ENCODE measurements at places on chromosomes 2 and 18.

DNA sequence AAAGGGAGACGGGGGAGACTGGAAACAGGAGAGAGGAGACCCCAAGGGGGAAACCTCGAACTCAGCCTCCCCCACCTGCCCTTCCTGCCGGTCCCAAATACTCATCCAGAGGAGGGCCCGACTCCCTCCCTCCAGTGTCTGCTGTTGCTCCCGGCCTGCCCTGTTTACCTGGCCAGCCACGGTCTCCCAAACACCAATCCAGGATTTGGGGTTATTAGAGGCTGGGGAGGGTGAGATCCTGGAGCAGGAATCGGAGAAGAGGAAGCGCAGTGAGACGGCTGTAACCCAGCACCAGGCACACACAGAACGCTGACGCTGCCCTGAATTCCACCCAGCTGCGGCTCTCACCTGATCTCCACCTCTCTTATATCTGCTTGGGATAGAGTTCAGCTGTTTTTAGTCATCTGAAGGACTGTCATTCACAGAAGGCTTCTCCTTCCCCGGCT is 213.0 kb downstream of the TNS1 start:
- DNase-seq, result no peak

GRCh38 chr18:57728941-57729511 is 74.1 kb downstream of the ATP8B1 start:
- DNase-seq, result no peak

DNA sequence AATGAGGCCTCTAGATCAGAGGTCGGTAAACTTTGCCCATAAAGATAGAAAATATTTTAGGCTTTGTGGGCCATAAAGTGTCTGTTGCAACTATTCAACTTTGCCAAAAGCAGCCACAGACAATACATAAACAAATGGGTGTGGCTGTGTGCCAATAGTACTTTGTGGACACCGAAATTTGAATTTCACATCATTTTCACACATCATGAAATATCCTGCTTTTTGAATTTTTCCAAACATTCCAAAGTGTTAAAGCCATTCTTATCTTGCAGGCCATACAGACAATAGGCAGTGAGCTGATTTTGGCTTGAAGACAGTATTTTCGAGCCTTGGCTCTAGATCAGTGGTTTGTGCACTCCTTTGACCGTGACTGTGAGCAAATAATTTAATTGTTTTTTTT is 51.1 kb upstream of the EPC2 start:
- no peak for DNase-seq

- DNase-seq, result no peak
These were observed 13.8 kb downstream of the NBAS start for GRCh38 chr2:15547115-15547876.

DNA sequence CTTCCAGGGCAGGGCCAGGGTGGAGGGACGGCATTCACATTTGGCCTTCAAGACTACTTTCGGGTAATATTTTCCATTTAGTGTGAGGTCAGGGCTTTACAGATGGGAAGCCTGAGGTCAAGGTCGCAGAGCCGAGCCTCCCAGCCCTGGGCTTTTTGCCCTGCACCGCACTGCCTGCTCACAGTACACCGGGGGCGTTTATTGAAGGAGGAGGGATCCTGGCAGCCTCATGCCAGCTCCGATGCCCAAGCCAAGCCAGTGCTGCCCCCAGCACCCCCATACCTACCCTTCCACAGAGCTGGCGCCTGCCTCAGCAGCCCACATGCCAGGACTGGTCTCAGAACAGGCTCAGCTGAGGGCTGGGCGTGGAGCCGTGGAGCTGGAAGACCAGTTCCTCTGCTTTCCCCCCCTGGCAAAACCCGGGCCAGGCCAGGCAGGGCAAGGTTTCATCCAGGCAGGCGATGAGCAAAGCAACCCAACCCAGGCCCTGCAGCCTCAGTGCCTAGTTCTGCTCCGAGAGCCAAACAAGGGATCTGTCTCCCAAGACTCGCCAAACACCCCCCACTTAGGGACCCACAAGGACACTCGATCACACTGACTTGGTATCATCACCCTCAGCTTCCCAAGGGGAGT is 11.9 kb downstream of the SDC1 start:
- DNase-seq, result no peak

DNA sequence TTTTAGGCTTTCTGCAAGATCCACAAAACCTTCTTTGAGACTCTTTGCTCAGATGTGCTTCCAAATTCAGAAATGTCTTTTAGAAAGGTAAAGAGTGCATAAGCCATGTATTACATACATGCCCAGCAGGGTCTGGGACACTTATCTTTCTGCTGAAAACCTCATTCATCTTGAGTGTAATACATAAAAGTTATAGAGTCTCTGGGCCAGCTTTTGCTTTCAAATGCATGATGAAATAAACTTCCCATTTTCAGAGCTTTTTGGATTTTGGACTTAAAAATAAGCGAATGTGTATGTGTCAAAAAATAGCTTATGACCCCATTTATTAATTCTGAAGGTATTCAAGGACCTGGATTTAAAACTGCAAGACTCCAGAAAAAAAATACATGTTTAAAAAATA is 8.0 kb downstream of the CYRIA start:
- DNase-seq, result no peak

GRCh38 chr18:30622635-30623034 is 419.9 kb downstream of the DSC3 start:
- no peak for DNase-seq

- no peak for DNase-seq
These were observed 197.4 kb upstream of the NCKAP5 start for GRCh38 chr2:133765658-133766057.

GRCh38 chr2:156918410-156918809 is 339.1 kb upstream of the GALNT5 start:
- no peak for DNase-seq

DNA sequence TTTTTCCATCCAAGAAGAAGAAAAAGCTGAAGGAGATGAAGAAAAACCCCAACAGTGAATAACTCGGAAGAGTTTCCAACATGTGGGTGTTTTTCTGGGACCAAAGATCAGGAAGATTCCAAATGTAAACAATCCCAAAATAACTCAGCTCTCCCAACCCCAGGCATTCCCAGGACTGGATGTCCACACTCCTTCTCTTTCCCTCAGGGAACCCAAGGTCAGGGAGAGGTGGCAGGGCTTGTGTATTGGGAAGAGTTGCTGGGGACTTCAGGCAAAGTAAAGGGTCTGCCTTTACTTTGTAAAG is 268.0 kb downstream of the DYSF start:
- no peak for DNase-seq

DNA sequence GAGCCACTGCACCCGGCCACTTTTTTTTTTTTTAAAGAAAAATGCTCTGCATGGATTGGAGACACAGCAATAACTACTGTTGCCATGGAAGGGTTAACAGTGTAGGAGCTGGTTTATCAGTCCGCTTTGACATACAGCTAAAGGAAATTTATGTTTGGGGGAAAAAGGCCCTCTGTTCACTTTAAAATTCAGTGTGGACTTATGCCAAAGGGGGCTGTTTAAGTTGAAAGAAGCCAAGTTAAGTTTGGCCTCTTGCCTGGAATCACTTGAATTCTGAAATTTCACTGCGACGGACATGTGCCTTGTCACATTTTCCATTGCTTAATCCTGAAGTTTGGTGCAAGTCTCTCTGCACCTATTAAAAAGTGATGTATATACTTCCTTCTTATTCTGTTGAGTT is 3.1 kb downstream of the KCNE4 start:
- no peak for DNase-seq

DNA sequence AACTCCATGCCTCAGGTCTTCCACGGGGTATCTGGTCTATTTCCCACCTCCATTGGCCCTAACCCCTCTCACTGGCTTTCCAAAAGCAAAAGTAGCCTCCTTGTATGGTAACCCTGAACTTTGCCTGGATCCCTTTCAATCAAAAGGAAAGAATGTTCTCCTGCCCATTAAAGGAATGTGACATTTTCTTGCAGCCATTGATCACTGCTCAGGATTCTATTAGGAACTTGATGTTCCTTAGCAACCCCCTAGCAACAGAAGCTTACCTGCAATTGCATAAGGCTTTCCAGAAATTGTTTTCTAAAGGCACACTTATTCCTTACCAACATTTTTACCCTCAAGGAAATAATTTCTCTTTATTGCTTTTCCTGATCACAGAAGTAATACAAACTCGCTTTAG is 91.4 kb upstream of the AGAP1 start:
- no peak for DNase-seq

GRCh38 chr2:202608142-202608852 is 26.5 kb upstream of the FAM117B start:
- no peak for DNase-seq

DNA sequence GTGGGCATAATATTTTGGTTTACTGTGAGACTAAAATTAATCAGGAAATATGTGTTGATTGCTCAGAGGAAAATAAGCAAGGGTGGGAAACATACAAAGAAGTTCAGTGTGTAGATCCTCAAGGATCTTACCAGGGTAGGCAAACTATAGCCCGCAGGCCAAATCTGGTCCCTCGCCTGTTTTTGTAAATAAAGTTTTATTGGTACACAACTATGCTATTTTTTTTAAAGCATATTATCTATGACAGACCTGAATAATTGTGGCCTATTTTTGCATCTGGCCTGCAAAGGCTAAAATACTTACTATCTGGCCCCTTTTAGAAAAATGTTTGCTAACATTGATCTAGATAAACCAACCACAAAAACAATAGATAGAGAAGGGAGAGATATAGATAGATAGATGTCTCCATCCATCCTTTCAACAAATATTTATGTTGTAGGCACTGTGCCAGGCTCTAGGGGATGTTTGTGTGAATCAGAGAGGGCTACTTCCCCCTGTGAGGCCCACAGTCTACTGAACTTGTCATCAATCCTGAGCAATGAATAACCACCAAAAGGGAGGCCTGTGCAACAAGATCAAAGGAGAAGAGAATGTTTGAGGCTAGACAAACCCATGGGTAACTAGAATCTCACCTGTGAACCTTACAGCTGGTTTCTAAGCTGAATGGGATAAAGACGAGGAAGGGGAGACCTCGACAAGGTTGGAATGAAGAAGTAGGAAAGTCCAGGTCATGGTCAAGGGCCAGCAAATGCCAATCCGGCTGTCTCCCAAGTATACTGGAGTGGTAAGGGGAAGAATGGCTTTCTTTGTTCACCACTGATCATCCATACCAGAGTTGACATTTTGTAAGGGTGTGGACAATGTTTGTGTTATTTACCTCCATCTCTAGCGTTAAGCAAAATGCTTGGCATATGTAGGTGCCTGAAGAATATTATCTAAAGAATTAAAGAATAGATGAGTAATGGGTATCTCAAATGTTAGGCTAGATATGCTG is 23.6 kb downstream of the ALPK2 start:
- DNase-seq, result no peak

GRCh38 chr2:16365366-16365765 is 300.3 kb downstream of the CYRIA start:
- DNase-seq, result no peak

DNA sequence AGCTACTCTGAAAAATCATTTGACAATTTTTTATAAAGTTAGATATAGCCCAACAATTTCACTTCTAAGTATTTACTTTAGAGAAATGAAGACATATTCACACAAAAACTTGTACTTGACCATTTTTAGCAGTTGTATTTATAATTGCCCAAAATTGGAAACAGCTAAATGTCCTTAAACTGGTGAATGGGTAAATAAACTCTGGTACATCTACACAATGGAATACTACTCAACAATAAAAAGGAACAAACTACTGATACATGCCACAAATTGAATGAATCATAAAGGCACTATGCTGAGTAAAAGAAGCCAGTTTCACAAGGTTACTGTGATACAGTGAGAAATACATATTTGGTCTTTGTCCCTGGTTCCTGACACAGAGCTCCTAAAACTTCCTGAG is 32.8 kb upstream of the BBS5 start:
- DNase-seq, result no peak

All from cortex of kidney (tissue), 1 donor.